B cell (primary cell): ENCODE measurements at places on chromosomes 6 and 20.

- peak; percentile 12 for DNase-seq
Measured at GRCh38 chr6:32183483-32184083, 470 bp downstream of the AGER start.

GRCh38 chr6:169898788-169899480 is 147.5 kb downstream of the ERMARD start:
- DNase-seq = no peak

GRCh38 chr20:63626424-63627128 is at the start of gene GMEB2:
GMEB2 (minus strand) TSS chr20:63627101; CDS start chr20:63619397, 7,704 bp downstream.
- DNase-seq = no peak

- no peak for DNase-seq
Measured at GRCh38 chr6:89398762-89399525, 13.1 kb downstream of the RRAGD start.

GRCh38 chr6:90169374-90169773 is 127.3 kb downstream of the BACH2 start:
- no peak for DNase-seq

- no peak for DNase-seq
Measured at GRCh38 chr6:23414051-23414445, 712.0 kb upstream of the NRSN1 start.

- no peak for DNase-seq
Measured at GRCh38 chr6:72381076-72381475, 240.8 kb upstream of the KCNQ5 start.

DNA sequence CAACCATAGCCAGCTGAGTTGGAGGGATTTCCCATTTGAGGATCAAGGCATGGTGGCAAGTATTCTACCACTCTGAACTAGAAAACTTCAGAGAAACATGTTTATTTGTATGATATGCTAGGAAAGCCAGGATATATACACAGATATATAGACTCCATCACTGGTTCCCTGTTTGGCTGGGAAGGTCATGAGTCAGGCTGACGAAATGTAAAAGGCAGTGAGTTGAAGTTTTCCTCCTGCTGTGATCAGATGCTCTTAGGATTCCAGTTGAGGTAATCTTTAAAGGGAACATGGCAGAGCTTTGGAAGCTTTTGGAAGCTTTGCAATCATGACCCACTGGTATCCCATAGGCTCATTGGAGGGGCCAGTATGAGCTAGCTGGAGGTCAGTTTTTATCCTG is 1369.1 kb downstream of the EPHA7 start:
- DNase-seq = no peak

DNA sequence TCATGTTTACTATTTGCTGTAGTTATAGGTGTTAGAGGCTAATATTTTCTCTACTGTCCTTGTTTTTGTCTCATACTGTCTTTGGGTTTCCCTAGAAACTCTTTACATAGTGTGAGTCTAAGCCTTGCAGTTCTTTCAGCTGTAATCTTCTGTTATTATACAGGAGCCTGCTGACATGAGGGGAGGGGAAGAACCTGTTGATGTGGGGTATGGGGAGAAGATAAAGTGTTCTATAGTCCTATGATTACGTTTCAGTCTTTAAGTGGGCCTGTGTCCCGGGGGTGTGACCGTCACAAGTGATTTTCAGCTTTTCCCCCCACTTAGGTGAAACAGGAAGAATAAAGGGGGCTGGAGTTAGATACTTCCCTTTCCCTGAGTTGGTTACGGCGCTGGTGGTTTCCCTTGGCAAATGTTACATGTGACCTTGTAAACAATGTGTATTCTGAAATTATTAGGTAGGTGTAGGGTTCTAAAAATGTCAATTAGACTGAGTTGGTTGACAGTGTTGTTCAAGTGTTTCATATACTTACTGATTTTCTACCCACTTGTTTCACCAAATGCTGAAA is 41.3 kb downstream of the REV3L start:
- peak; percentile 81 for DNase-seq

- no peak for DNase-seq
Measured at GRCh38 chr6:78670802-78671201, 196.5 kb upstream of the IRAK1BP1 start.

GRCh38 chr6:79038061-79038460 is 40.0 kb downstream of the PHIP start:
- DNase-seq = no peak

DNA sequence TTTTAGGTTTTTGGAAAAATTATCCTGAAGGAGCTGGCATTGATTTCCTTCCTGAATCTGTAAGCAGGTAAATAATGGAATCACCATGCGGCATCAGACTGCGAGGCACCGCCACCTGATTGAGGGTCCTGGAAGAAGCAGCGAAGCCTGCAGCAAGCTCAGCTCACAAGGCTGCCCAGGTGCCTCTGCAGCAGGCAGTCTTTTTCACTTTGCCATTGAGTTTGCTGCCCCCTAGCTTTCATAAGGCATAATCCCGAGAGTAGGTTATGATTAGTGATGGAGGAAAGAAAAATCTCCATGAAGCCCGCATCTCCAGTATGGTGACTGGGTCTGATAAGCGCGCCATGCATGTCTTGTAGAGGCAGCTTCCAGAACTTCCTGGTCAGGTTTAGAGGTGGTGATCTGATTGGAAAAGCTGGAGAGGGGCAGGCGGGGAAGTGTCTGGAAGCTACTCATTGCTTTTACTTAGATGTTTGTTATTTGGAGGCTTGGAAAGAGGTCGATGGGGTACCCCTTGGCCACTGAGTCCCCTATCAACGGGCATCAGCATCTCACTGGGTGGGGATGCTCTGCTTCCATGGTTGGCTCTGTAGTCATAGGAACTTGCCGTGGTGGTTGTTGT is 26.7 kb downstream of the IYD start:
- DNase-seq = peak; percentile 65

DNA sequence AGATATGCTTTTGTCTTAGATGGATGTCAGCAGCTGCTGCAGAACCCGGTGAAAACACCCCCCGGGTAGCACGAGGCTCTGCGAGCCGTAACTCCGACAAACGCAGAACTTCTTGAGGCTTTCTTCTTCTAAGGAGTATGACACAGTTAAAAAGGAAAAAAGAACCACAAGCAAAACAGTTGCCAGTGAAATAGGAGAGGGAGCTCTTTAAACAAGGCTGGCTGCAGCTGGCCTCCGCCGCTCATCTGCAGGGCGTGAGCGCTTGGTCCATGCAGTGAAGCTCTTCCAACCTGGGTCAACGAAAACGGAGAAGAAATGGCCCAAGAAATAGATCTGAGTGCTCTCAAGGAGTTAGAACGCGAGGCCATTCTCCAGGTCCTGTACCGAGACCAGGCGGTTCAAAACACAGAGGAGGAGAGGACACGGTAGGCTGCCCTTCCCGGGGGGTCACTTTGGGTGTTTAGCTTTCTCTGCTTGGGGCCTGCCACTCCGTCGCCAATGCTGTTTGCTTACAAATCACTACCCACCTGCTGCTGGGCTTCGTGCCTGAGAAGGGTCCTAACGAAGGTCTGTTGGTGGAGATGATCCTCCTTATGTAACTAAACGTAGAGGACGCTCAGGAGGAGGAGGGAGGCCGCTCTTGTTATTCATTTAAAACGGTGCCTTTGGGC is 13.2 kb downstream of the SYTL3 start:
- no peak for DNase-seq

DNA sequence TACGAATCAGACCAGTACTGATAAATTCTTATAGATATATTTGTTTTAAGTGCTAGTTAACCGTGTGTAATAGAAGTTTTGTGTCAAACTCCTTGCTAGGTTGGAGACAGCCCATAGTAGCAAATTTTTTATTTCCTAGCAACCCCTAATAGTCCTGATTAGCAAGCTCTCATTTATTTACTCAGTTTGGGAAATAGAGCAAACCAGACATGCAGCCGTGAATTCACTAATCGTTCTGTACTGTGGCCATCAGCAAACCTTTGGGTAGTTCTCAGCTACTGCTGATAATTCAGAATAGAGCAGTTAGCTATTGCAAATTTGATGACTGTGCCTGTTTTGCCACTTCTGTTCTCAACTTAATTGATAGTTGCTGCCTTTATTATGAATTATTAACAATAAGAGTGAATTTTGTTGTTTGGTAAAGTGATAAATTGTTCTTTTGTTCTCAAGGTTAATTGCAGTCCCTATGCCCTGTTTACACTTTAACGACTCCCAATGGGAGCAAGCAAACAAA is 215.8 kb downstream of the GRM1 start:
- no peak for DNase-seq

DNA sequence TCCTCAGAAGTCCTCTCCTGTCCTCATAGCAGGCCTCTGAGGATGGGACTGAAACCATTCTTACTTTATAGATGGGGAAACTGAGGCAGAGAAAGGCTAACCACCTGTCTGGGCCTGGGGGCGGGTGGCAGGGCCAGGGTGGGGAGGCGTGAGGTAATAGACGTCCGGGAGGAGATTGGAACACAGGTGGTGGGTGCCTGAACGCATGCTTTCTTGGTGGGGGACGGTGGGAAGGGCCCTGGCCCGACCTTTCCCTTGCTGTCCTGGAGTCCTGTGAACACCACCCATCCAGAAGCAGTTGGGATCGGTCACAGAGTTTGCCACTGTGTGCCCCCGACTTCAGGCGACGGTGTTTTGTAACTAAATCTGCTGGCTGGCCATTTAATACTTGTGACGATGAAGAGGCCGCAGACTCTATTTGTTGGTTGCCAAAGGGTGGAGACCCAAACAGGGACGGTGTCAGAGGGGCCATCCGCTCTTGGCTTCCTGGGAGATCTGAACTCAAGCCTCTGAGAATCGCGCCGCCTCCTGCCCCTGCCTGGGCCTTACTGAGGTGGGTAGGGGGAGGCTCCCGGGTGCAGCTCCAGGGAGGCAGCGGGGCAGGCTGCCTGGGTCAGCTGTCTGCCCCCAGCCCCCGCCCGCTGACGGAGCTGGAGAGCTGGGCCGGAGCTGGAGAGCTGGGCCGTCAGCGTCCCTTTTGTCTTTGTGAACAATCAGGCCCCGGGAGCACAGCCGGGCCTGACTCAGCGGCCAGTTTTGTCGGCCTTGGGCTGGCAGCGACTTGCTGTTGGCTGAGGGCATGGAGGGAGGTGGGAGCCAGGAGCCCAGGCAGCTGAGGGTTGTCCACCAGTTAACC is 4.1 kb downstream of the RBM38 start:
- DNase-seq = no peak

DNA sequence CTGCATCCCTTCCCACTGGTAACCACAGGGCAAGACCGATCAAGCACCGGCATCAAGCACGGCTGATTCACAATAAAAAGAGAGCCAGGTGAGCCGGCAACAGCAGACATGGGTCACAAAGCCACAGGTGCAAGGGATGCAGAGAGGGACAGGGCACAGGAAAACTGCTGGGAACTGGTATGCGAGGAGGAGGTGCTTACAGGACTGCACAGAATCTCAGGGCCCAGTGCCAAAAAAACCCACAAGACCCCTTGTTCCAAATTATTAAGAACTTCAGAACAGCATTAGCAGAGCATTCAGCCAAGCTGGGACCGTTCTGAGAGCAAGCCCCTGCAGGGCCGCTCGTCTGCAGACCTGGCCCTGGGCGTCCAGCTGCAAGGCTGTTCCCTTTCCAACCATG is 35.4 kb downstream of the BFSP1 start:
- no peak for DNase-seq

- no peak for DNase-seq
Measured at GRCh38 chr6:138987080-138987642, 892 bp downstream of the REPS1 start.

- no peak for DNase-seq
Measured at GRCh38 chr6:111306104-111306888, 176.7 kb downstream of the REV3L start.
